ENCODE measurements at places on chromosomes 5 and 9.

DNA sequence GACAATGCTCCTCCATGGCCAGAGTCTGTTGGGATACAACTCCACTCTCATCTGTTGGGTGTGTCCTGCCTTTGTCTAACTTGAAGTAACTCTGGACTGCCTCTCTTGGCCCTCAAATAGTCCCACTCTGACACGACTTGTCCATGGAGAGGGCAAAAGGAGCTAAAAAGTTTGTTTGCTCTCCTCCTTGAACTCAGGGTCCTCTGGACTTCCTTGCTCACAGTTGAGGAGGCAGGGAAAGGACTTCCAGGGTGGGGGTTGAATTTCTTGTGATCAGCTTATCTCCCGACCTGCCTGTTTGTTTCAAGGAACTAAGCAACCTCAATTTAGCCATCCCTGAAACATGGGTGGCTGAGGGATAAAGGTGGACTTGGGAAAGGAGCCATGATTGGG, 11.7 kb downstream of the DNAJB5 start:
- no peak for DNase-seq

DNA sequence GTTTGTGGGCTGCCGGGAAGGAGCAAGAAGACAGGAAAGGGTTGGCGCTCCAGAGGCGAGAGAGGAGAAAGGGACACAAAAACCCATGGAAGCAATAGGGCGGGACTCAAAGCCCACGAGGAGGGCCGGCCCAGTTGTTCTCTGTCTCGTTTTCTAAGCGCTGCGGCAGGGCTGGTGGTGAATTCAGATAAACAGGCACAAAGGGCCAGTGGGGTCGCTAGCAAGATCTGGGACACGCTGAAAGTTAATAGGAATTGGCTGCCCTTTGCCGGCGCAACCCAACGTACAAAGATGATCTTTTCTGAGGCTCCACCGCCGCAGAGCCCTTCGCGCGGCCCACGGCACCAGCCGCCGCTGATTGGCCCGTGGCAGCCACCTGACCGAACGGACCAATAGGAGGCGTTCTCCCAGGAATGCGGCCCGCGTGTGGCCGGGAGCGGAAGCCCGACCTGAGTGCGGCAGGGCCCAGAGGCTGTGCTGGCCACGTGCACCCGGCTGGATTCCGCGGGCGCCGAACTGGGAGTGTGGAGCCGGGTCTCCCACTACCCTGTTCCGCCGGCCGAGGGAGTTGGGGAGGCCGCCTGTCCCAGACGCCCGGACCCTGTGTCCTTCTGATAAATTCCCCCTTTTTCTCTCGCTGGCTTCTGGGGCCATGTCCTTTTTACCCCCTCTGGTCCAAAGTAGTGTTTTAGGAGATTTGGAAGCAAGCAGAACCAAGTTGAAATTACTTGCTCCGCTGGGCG, 16.8 kb upstream of the NSD1 start:
- DNase-seq, result no peak

DNA sequence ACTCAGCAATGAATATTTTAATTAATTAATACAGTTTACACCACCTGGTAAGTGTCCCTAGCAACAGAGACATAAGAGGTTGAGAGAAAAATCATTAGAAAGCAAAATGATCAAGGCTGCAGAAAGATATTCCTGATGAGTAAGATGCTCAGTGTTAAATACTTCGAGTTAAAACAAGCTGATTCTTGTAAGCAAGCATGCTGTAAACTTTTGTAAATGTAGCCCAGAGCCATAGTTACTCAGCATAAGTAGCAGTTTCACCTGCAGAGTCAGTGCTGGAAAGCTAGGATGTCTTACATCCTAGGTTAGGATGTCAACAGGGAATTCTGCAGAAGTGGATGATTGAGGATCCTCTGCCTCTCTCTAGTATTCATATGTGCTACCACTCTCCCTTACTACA, 4.2 kb downstream of the PRKACG start:
- no peak for DNase-seq

DNA sequence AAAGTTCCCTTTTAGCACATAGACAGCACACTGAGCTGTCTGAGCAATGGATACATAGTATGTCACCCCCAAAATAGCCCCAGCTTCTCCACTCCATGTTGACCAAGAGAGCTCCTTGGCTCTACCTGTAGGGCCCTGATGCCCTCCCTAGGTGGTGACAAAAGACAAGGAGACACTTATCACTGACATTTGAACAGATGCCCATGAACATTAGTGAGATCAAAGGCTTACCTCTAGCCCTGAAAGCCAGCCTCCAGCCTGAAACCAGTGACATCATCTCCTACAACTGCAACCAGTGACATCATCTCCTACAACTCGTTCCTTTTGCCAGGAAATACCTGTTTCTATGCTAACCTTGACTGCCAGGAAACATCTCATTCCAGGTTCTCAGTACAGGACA, 122.7 kb downstream of the FSTL4 start:
- no peak for DNase-seq

GRCh38 chr5:123105864-123106263, 16.8 kb downstream of the PRDM6 start:
- DNase-seq, result no peak

Measured in NCI-H2171 (cell line).